Fibroblast of mammary gland (primary cell): ENCODE measurements at places on chromosomes 7 and 10.
A peak's percentile ranks its signal among the peaks of the same experiment; 100 is the strongest.

GRCh38 chr7:148964483-148965267, 63.6 kb downstream of the PDIA4 start:
- DNase-seq, result peak; percentile 6

- DNase-seq, result no peak
Measured at GRCh38 chr7:81170291-81170690, 251.4 kb upstream of the SEMA3C start.

GRCh38 chr10:102869258-102870198, at the start of gene AS3MT:
Gene AS3MT (plus strand): TSS chr10:102869470. CDS start chr10:102869593, 123 bp downstream.
- DNase-seq, result no peak

GRCh38 chr10:7248585-7249164, 162.2 kb downstream of the SFMBT2 start:
- no peak for DNase-seq

DNA sequence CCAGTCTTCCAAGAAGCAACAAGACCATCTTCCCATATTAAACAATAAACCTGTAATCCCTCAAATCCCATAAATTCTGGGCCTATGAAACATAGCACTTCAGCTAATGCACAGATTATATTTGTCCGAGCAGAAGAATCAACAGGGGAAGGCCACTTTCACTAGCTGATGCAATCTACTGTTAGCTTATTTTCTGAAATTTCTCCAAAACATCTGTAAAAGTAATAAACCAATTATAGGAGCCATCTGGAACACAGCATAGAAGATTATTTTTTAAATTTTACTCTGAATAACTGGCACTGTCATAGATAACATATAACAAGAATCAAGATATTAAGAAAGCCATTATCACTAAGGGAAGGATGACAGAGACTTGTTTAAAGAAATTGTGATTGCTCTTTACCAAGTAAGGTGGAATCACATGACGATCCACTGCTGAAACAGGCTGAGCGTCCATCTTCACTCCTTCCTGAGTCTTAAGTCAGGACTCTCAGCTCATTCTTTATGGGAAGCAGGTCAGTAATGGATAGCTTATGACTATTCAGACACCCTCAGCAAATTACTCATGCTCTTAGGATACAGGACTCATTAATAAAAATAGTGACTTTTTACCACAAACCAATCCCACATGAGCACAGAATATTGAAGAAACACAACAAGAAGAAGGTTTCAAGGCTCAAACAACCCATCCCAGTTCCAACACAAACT, 719.5 kb downstream of the XPNPEP1 start:
- DNase-seq, result peak; percentile 13
